ENCODE measurements at places on chromosomes 7 and 10. TPM values are rescaled to one million over a fixed set of nuclear protein-coding genes. Genes with fewer than 3 reads are reported as not detected.

DNA sequence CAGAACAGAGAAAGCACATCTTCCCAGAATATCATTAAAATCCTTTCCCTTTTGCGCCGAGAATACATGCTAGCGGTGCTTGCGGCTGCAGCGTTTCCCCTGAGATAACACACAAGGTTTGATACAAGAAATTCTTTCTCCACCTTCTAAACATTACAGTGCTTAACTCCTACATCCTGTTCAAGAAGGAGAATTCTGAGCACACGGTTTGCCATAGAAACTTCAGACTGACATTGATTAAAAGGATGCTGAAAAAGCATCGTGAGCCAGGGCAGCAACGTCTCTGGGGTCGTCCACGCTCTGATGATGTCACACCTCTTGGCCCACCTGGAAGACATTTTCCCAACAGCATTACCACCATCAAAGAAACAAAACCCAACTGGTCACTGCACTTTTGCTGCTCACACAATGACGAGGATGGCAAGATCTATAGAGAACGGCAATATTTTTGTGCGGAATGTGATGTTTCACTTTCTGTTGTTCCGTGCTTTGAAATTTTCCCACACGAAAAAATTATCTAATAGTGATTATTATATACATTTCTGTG, 27.0 kb upstream of the PRSS1 start:
- H3K27me3 ChIP-seq = peaks cover 6% of the 10 kb centered on the region
- no peaks in the 10 kb centered on the region for H3K4me1 ChIP-seq
- no peak overlapping the region for H3K27ac ChIP-seq
- H3K4me3 ChIP-seq = no peak overlapping the region

The IDE gene
- 35.2 TPM for total RNA-seq

DNA sequence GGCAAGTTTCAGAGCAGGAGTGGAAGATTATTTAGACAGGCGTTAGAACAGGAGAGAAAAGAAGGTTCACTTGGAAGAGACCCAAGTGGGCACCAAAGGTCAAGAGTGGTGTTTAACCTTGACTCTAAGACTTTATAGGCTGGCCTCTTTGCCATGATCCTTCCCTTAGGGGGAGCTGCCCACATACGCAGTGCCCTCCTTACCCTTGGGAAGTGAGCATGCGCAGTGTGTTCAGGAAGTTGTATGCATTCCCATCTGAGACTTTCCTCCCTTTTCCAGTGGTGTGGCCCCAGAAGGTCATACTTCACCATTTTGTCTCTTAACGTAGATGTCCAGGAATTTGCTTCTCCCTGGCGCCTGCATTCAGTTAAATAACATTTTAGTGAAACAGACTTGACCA, 95.8 kb downstream of the CXCL12 start:
- H3K36me3 ChIP-seq = no peaks in the 10 kb centered on the region
- no peak for DNase-seq
- H3K4me3 ChIP-seq = no peak overlapping the region
- H3K27me3 ChIP-seq = peaks cover 5% of the 10 kb centered on the region
- no peak overlapping the region for H3K27ac ChIP-seq

The GRID2IP gene
- 0.46 TPM for total RNA-seq

- no peak overlapping the region for H3K4me3 ChIP-seq
- no peaks in the 10 kb centered on the region for H3K36me3 ChIP-seq
- H3K27me3 ChIP-seq = peaks cover 6% of the 10 kb centered on the region
- no peaks in the 10 kb centered on the region for H3K4me1 ChIP-seq
- no peak for DNase-seq
Observed at GRCh38 chr10:9209105-9209798, 1154.8 kb downstream of the GATA3 start.

The PTF1A gene
- not detected for total RNA-seq

DNA sequence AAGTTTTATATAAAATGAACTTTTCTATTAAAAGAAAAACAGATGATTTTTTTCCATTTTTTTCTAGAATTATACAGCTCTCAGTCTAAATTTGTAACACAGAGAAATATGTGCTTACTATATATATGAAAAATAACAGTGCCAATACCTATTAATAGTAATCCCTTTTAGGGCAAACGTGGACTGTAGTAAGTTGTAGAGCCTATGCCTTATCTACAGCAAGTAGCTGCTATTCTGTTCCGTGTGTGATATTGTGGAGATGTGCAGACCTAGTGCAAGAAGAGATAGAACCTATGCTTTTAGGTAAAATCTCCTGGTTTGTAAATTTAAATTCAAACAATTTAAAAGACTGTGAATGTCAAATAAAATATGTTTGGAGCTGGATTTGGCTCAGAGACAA, 72.9 kb downstream of the FAS start:
- no peaks in the 10 kb centered on the region for H3K36me3 ChIP-seq
- peaks cover 2% of the 10 kb centered on the region for H3K4me1 ChIP-seq
- no peak overlapping the region for H3K27ac ChIP-seq
- H3K4me3 ChIP-seq = no peak overlapping the region
- H3K27me3 ChIP-seq = no peaks in the 10 kb centered on the region

GRCh38 chr7:17044396-17044795, 162.6 kb upstream of the AGR3 start:
- no peak overlapping the region for H3K27ac ChIP-seq
- DNase-seq = no peak
- H3K4me3 ChIP-seq = no peak overlapping the region
- peaks cover 41% of the 10 kb centered on the region for H3K4me1 ChIP-seq

The PSD gene
- 3.5 TPM for total RNA-seq

- H3K27ac ChIP-seq = no peak overlapping the region
- H3K4me1 ChIP-seq = peaks cover 3% of the 10 kb centered on the region
Observed at GRCh38 chr7:101532400-101533102, 96.5 kb downstream of the MYL10 start.

All from upper lobe of right lung (tissue), 1 donor.